Coronary artery (tissue), 2 donors: ENCODE measurements at places on chromosomes 5 and 9.
A peak's percentile ranks its signal among the peaks of the same experiment; 100 is the strongest.

DNA sequence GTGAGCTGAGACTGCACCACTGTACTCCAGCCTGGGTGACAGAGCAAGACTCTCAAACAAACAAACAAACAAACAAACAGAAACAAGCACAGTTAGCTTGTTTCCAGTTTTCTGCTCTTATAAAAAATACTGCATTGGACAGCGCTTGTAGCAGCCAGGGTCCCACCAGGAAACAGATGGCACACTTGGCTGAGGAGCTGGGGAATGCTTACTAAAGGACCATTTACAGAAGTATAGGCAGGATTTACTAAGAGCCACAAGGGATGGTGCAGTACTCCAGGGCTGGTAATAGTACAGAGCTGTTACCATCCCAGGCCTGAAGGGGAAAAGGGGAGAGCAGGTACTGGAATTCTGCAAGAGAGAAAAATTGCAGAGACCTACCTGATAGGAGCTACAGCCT lies 5.2 kb upstream of the ANKS6 start:
- DNase-seq, result no peak

- no peak for DNase-seq
Observed at GRCh38 chr5:54689411-54690251, 172.1 kb downstream of the SNX18 start.

- no peak for DNase-seq
Observed at GRCh38 chr5:43017428-43017815, 22.7 kb downstream of the ANXA2R start.

GRCh38 chr9:73371801-73372200 lies 220.1 kb downstream of the ANXA1 start:
- no peak for DNase-seq

- no peak for DNase-seq
Observed at GRCh38 chr5:89036166-89036565, 153.2 kb upstream of the MEF2C start.

DNA sequence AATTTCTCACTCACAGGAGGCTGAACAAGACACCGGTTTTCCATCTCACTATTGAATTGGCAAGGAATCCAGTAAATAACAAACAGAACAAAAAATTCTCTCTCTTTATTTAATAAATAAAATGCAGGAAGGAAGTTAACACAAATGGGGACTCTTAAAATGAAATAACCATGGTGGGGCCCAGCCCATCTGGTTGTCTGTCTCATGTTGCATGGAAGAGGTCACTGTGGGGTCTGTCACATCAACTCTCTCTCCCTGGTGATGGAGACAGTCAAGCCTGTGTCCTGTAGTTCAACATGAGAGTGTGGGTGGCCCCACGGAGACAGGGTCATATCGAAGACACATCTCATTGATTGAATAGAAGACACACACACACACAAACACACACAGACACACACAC lies 297.7 kb downstream of the IRX2 start:
- DNase-seq, result no peak

DNA sequence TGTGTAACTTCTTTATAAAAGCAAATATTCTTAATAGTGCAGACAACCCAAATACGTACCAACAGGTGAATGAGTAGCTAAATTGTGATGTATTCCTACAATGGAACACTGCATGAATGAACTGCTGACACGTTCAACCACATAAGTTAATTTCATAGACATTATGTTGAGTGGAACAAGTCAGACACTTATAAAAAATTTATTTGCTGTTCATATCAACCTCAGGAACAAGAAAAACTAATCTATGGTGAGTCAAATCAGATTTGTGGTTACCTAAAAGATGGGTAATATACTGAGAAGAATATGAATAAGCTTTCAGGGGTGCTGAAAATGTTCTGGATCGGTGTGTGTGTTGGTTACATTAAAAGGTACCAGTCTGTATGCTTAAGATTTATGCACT lies 35.7 kb downstream of the INVS start:
- DNase-seq, result no peak

GRCh38 chr5:74594137-74595040 lies 46.1 kb downstream of the ENC1 start:
- DNase-seq, result no peak

- no peak for DNase-seq
Observed at GRCh38 chr5:28523888-28524635, 1485.7 kb upstream of the CDH9 start.

DNA sequence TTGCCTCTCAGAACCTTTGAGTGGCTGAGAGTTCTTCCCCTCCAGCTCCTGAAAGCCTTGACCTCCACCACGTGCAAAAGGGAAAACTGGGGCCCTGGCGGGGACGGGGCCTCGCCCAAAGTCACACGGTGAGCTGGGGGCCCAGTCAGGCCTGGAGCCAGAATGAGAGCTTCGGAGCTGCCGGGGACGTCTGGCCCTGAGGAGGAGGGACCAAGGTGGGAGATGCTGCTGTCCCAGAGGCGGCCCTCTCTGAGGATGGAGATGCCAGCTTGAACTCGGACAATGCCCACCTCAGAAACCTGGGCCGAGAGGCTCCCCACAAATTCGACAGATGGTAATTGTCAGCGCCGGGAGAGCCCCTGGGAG lies 643 bp downstream of the AK8 start:
- DNase-seq, result no peak

DNA sequence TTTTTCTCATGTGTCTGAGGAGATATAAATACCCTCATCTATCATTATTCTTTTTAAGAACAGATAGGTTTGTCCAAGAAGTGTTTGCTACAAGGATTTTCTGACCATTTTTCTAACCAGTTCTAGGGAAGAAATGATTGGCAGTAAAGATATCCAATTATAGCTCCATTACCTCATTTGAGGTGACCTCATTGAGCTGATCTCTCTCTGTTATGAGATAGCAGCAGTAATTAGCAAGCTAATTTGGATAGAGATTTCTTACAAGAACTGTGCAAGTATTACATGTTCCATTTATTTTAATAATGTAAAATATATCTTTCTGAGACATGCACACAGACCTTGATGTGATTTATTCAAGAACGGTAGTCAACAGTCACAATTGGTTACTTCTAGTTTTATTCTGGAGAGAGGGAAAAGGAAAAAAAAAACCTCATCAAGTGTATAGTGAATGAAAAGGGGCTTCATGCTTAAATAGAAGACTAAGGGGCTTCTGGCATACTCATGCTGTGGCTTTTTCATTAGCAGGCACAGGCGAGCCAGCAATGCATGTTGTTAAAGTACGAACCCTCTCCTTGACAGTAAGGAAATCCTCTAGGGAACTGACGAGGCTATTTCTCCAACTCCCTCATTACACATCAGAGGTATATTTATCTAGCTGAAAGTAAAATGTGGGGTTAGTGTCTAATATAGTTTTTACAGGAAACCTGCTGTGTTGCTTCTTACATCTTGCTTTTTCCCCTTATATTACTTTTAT lies 127.3 kb downstream of the NUDT12 start:
- no peak for DNase-seq

- peak; percentile 62 for DNase-seq
Observed at GRCh38 chr9:125438506-125439433, 177.1 kb downstream of the GAPVD1 start.

- DNase-seq, result no peak
Observed at GRCh38 chr5:74521401-74521800, 119.1 kb downstream of the ENC1 start.

DNA sequence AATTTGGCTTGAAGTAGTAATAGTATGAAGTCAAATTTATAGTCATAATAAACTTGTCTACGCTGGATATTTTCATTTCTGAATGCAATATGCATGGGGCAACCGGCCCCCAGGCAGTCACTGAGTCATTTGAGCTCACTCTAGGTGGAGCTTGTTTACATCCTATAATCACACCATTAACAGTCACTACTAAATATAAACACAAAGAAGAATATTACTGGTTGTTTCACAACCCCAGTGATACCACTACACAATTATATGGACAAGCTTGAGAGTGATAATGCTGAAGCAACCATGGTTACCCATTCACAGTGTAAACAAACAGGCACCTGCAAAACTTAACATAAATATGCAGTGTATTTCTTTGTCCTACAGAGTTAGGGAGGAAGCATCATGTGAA lies 68.7 kb downstream of the MARCHF3 start:
- DNase-seq, result no peak

DNA sequence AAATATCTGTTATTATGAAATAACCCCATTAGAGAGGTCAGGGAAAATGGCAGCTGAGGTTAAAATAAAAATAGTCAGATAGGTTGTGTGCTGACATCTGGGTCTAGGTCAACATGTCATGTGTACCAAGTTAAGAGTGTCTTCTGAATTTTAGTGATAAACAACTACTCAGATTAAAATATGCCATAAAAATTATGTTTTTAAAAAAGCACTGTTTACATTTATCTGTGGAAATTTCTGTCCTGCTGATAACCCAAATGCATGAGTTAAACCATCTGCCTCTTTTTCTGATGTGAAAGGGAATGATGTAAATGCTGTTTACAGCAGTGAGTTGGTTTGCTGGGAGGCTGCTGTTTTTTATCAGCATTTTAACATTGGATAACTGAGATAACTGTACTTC lies 361.2 kb upstream of the TARS1 start:
- no peak for DNase-seq

DNA sequence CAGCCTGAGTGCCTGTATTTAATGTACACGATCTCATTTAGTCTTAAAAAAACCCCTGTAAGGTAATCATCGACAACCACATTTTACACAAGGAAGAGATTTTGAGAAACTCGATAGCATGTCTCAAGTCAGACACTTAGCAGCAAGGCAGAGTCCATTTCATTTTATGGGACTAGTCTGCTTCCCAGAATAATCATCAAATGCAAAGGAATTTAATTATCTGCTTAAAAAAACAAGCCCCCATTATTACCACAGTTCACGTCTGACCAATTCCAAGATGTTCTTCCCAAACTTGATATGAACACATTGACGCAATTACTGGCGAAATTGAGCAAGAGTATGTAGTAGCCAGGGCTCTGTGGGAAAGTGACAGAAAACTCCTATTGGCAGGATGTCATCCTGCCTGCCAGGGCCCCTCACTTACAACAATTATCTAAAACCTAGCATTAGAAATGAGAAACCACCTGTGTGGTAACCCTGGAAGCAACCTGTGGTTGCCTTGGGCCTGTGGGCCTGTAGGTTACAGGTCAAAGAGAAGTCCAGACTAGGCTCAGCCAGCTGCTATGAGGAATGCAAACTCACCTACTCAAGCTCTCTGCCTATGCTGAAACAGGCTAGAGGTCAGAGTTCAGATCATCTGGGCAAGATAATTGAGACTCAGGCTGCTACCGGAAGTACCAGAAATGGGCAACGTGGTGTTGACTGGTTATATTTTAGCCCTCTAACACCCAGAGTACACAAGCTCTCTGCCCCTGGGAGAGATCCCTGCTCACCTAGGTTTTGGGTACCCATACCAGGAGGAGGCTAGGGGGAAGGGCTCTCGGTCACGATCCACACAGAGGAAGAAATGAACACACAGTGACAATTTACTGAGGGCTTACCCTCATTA lies 1.6 kb downstream of the B4GALT1 start:
- DNase-seq, result peak; percentile 82

GRCh38 chr5:166369807-166370206 lies 1921.6 kb upstream of the WWC1 start:
- no peak for DNase-seq

- no peak for DNase-seq
Observed at GRCh38 chr9:81321551-81321950, 367.8 kb downstream of the TLE1 start.

GRCh38 chr9:19698960-19699359 lies 89.9 kb downstream of the SLC24A2 start:
- no peak for DNase-seq

- DNase-seq, result no peak
Observed at GRCh38 chr5:2013301-2014057, 130.8 kb upstream of the IRX4 start.

GRCh38 chr9:34154057-34154456 lies 24.8 kb upstream of the UBAP1 start:
- no peak for DNase-seq

GRCh38 chr9:87109851-87110250 lies 162.5 kb upstream of the GAS1 start:
- DNase-seq, result no peak

DNA sequence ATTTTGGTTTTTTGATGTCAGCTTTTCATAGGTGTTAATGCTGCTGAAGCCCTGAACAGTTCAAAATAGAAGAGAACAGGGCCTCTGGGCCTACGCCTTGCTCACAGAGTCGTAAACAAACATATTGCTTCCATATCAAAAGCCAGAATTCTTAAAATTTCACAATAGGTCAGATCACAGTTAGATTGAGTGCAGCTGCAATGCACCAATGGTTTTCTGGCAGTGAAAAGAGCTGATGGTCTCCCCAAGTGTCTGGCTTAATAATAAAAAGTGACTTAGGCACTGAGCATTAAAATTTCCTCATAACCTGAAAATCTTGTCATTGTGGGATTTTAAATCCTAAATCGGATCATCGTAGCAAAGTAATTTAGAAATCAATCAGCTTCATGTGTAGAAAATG lies 493.0 kb downstream of the CAAP1 start:
- DNase-seq, result no peak

- no peak for DNase-seq
Observed at GRCh38 chr5:16061163-16061562, 118.4 kb downstream of the MARCHF11 start.

- DNase-seq, result no peak
Observed at GRCh38 chr5:43608406-43608805, 5.4 kb downstream of the NNT start.

DNA sequence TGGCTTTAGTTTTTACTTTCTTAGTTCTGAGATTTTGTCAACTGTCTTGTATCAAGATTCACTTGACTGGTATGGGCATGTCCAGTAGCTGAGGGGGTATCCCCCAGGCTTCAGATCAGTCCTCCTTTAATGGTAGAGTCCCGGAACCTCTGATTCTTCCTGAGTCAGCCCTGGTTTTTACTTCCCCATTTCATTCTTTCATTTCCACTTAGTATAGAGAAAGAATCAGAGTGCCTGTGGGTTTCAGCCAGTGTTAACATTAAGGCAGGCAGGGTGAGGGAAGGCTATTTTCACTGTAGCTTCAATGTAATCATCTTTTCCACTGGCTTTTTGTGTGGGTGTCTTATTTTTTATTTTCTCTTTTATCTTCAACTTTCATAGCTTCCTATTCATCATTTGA lies 8.3 kb upstream of the COMMD10 start:
- no peak for DNase-seq

DNA sequence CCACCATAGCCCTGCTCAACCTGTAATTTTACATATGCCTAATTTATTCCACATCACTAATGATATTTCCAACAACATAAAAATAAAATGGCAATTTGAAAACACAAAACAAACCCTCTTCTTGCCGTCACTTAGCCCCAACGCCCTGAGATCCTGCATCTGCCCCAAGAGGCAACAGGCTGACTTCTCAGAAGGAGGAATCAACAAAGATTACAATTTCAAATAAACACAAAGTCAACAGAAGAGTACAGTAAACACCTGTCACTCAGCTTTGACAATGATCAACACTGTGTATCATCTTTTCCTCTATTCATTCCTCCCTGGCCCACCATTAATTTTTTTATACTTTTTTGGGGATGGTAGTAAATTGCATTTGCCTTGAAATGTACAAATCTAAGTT lies 19.8 kb downstream of the EPB41L4B start:
- DNase-seq, result no peak

DNA sequence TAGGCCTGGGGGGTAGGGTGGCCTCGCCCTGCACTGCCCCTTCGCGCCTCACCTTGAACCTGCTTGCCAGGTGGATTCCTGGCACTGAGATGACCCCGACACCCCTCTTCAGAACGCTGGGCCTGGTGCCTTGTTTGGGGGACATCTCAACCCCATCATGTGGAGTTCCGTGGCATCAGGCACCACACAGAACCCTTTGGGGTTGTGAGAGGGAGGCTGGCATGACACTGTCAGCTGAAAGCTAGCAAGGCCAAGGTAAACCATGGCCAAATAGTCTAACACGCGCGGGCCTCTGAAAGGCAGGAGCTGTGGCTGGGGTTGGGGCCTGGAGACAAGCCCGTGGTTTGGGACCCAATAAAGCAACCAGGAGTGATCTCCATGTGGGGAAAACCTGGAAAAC lies 163.2 kb downstream of the FSTL4 start:
- DNase-seq, result peak; percentile 60
